ENCODE measurements at places on chromosomes 3 and 15.

DNA sequence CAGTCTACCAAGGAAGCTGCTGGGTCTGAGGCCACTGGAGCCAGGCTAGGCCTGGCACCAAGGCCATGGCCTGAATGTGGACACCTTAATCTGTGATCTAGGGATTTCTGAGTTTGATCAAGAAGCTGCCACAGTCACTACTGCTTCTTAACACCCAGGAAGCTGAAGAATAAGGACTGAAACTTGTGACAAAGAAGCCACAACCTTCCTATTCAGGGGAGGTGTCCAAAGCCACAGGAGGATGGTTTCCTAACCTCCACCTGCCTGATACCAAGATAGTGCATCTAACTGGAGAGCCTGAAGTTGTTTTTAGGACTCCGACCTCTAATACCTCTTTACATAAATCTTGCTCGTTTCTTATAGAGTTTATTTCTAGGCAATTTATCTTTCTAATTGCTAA, 5.5 kb upstream of the ANO10 start:
- no peak for DNase-seq

GRCh38 chr3:43497905-43498365, 123.9 kb downstream of the ANO10 start:
- no peak for DNase-seq

- DNase-seq = no peak
Observed at GRCh38 chr3:44957986-44958385, 18.0 kb downstream of the ZDHHC3 start.

GRCh38 chr3:20055020-20055775, 15.0 kb downstream of the KAT2B start:
- no peak for DNase-seq

DNA sequence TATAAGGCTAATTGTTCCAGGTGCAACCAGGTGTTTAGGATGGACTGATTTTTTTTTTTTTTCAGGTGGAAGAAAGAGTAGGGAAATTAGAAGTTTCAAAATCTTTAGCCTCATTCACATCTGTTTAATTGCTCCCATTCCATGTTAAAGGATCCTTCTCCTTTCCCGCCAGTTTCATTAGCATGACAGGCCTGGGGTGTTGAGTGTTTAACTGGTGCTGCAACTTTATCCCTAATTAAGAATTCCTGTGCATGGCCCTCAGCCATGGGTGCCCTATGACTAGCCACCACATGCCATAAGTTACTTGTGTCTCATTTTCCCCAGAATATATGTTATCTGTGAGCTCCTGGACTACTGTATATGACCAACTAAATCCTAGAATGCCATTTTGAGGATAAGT, 501.4 kb downstream of the NSUN3 start:
- no peak for DNase-seq

DNA sequence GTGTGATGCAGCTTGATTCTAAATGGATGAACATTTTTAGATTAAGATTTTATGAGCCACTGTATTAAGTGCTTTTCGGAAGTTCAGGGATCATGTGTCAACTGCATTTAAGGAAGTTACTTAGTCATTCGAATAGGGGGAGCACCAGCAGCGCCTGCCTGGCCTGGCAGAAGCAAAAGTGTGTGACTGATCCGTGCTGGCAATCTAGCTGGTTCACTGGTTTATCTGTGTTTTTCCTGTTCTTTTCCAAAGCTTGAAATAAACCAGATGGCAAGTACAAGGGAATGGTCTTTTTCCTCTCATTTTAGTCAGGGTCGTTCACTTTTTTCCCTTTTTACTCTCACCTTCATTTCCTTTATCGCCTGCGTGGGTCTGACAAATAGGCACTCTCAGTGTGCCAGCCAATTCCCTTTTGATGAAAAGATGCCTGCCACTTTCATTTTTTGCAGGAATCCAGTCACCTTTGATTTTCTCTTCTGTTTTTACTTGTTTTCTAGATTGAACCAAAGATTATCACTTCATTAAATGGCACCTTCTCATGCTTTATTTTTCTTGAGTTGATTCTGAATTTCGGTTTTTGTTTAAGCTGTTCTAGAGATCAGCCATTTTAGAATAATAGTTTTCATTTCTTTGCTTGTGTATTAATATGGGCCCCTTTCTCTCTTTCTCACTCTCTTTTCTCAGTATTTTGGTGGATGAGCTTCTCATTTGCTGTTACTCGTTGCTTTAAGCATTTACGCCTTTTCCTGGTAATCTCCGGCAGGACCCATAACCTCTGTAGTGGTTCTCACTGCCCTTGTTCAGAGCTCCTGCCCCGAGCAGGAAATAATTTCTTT, 2.8 kb downstream of the ABHD2 start:
- DNase-seq = no peak
